ENCODE measurements at places on chromosomes 4 and X. TPM values are rescaled to one million over a fixed set of nuclear protein-coding genes. Genes with fewer than 3 reads are reported as not detected.

- H3K27ac ChIP-seq: peak overlapping the region; percentile 16
- no peaks in the 10 kb centered on the region for H3K36me3 ChIP-seq
- H3K4me1 ChIP-seq: peaks cover 56% of the 10 kb centered on the region
- no peaks in the 10 kb centered on the region for H3K27me3 ChIP-seq
- no peak overlapping the region for H3K4me3 ChIP-seq
- DNase-seq: no peak
Measured at GRCh38 chr4:158004101-158004500, 168.7 kb downstream of the GASK1B start.

- H3K4me3 ChIP-seq: no peak overlapping the region
- DNase-seq: no peak
- H3K27me3 ChIP-seq: no peaks in the 10 kb centered on the region
Measured at GRCh38 chrX:95628796-95629195, 1055.8 kb upstream of the DIAPH2 start.

DNA sequence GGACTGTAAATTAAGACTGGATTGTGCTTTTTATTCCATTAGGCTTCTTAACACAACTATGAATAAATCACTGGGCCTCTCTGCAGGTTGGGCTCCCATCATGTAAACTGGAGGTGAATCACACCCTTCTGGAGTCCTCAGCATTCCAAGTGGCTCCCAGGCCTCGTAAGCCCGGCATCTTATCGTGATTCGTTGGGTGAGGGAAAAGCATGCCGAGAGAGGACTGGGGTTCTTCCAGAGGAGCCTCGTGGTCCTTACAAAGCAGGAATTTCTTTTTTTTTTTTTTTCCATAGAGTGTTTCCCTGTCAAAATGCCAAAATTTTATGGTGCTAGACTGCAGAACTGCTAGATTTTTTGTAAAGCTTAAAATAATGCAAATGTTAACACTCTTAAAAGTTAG, 20.0 kb downstream of the CLDN22 start:
- H3K4me1 ChIP-seq: peaks cover 14% of the 10 kb centered on the region
- H3K27ac ChIP-seq: no peak overlapping the region
- H3K27me3 ChIP-seq: peaks cover 2% of the 10 kb centered on the region
- no peak for DNase-seq
- peaks cover 3% of the 10 kb centered on the region for H3K36me3 ChIP-seq

- DNase-seq: no peak
- no peak overlapping the region for H3K4me3 ChIP-seq
- H3K36me3 ChIP-seq: peaks cover 3% of the 10 kb centered on the region
- no peak overlapping the region for H3K27ac ChIP-seq
- peaks cover under 1% of the 10 kb centered on the region for H3K4me1 ChIP-seq
Measured at GRCh38 chr4:109735566-109736365, 5.9 kb upstream of the PLA2G12A start.

GRCh38 chr4:119110121-119110520, 25.5 kb upstream of the MYOZ2 start:
- peaks cover 13% of the 10 kb centered on the region for H3K4me1 ChIP-seq
- H3K27ac ChIP-seq: no peak overlapping the region
- DNase-seq: no peak
- no peaks in the 10 kb centered on the region for H3K27me3 ChIP-seq
- H3K4me3 ChIP-seq: no peak overlapping the region

- no peaks in the 10 kb centered on the region for H3K4me1 ChIP-seq
- no peak overlapping the region for H3K4me3 ChIP-seq
- H3K27ac ChIP-seq: no peak overlapping the region
- no peak for DNase-seq
Measured at GRCh38 chr4:155032521-155033229, 175.8 kb upstream of the NPY2R start.

DNA sequence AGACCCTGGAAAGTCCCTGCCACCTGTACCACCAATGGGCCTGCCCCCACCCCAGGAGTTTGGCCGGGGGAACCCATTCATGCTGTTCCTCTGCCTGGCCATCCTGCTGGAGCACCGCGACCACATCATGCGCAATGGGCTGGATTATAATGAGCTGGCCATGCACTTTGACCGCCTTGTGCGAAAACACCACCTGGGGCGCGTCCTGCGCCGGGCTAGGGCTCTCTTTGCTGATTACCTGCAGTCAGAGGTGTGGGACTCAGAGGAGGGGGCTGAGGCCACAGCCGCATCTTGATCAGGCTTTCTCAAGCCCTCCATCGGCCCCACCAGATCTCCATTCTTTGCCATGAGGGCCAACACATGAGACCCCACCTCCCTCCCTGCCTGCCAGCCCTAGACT, 13.6 kb upstream of the RBM3 start:
- no peak overlapping the region for H3K27ac ChIP-seq
- DNase-seq: no peak
- no peaks in the 10 kb centered on the region for H3K4me1 ChIP-seq
- H3K36me3 ChIP-seq: no peaks in the 10 kb centered on the region
- no peaks in the 10 kb centered on the region for H3K27me3 ChIP-seq

GRCh38 chr4:10180927-10181744, 64.5 kb upstream of the WDR1 start:
- H3K4me1 ChIP-seq: peaks cover 6% of the 10 kb centered on the region
- H3K27me3 ChIP-seq: no peaks in the 10 kb centered on the region
- no peak for DNase-seq
- no peaks in the 10 kb centered on the region for H3K36me3 ChIP-seq

DNA sequence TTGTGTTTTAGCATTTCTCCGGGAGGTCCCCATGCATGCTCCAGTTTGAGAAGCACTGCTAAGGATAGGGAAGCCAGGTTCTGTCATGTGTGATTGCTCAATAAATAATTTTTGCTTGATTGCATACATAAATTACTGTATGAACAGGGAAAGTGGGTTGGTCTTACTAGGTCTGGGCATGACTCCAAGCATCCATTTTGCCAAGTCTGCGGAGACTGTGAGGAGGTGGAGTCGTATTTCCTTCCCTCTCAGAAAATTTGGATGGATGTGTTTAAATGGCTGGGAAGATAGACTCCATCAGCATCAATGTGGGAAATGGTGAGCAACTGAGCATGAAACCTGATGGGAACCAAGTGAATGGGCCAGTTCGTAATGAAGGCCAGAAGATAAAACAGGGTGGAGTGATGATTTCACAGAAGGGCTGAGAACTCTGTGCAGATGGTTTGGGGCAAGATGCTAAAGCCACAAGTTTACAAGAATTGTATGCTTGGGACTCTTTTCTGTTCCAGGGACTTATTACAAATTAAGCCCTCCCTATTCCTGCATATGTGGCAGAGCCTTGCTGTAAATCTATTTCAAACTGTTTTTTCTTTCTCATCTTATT, 84.1 kb downstream of the NHS start:
- no peak overlapping the region for H3K4me3 ChIP-seq
- H3K36me3 ChIP-seq: no peaks in the 10 kb centered on the region
- DNase-seq: no peak
- peaks cover 9% of the 10 kb centered on the region for H3K4me1 ChIP-seq
- H3K27ac ChIP-seq: no peak overlapping the region

DNA sequence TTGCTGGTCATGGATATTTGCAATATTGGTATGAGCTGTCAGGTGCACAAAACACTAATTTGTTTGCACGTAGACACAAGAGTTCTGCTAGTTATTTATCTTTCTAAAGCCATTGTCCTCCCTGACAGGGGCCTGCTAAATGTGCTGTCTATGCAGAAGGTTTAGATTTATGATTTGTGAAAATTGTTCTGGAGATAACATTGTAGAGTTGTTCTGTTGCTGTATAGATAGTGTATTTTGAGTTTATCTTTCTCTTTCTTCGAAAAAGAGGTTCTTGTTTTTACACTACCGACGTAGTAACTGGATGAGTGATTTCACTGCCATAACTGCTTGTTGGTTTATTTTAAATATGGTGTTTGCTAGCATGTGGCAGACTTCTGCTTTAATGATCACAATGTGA, 28.5 kb upstream of the FGG start:
- H3K27me3 ChIP-seq: peaks cover 1% of the 10 kb centered on the region
- H3K36me3 ChIP-seq: no peaks in the 10 kb centered on the region
- H3K4me3 ChIP-seq: no peak overlapping the region
- H3K4me1 ChIP-seq: no peaks in the 10 kb centered on the region
- no peak overlapping the region for H3K27ac ChIP-seq
- no peak for DNase-seq

GRCh38 chr4:137647375-137647774, 115.1 kb upstream of the PCDH18 start:
- no peaks in the 10 kb centered on the region for H3K27me3 ChIP-seq
- no peaks in the 10 kb centered on the region for H3K4me1 ChIP-seq
- H3K27ac ChIP-seq: no peak overlapping the region
- DNase-seq: no peak
- H3K36me3 ChIP-seq: no peaks in the 10 kb centered on the region

GRCh38 chr4:48065587-48066052, 49.0 kb downstream of the NIPAL1 start:
- H3K27ac ChIP-seq: no peak overlapping the region
- DNase-seq: no peak
- H3K27me3 ChIP-seq: no peaks in the 10 kb centered on the region
- no peaks in the 10 kb centered on the region for H3K36me3 ChIP-seq
- no peak overlapping the region for H3K4me3 ChIP-seq

- H3K27ac ChIP-seq: no peak overlapping the region
- no peaks in the 10 kb centered on the region for H3K27me3 ChIP-seq
- peaks cover 40% of the 10 kb centered on the region for H3K36me3 ChIP-seq
- H3K4me1 ChIP-seq: no peaks in the 10 kb centered on the region
- no peak for DNase-seq
- no peak overlapping the region for H3K4me3 ChIP-seq
Measured at GRCh38 chrX:47456080-47456479, 26.9 kb downstream of the ZNF41 start.

DNA sequence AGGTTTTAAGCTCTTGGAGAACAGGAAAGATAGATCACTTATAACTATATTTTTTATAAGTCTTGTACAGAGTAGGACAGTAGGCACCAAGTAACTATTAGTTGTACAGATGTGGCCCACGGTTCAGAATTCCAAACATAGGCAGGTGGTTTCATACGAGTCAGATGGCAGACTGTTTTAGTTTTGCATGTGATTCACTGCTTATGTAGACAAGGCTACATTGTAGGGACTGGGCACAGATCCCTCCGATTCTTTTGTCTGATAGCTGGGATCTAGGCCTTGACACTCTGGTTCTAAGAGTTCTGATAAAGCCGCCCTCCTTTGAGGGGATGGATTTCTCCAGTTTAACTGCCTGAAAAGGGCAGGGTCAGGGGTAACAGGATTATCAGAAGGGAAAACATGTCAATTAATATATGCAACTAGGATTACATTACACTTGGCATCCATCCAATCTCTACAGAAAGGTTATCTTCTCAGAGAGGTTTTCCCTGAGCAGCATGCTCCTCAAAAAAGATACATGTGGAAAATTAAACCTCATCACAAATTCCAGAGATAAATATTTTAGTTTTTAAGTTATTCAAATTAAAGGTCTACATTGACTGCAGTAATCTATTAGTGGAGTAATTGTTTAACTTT, 87.8 kb downstream of the SPRY1 start:
- no peak overlapping the region for H3K4me3 ChIP-seq
- no peaks in the 10 kb centered on the region for H3K36me3 ChIP-seq
- H3K4me1 ChIP-seq: peaks cover 4% of the 10 kb centered on the region
- H3K27me3 ChIP-seq: no peaks in the 10 kb centered on the region
- H3K27ac ChIP-seq: no peak overlapping the region

GRCh38 chr4:40255393-40256281, 58.8 kb downstream of the RHOH start:
- H3K4me3 ChIP-seq: no peak overlapping the region
- no peaks in the 10 kb centered on the region for H3K27me3 ChIP-seq
- peaks cover 5% of the 10 kb centered on the region for H3K4me1 ChIP-seq

DNA sequence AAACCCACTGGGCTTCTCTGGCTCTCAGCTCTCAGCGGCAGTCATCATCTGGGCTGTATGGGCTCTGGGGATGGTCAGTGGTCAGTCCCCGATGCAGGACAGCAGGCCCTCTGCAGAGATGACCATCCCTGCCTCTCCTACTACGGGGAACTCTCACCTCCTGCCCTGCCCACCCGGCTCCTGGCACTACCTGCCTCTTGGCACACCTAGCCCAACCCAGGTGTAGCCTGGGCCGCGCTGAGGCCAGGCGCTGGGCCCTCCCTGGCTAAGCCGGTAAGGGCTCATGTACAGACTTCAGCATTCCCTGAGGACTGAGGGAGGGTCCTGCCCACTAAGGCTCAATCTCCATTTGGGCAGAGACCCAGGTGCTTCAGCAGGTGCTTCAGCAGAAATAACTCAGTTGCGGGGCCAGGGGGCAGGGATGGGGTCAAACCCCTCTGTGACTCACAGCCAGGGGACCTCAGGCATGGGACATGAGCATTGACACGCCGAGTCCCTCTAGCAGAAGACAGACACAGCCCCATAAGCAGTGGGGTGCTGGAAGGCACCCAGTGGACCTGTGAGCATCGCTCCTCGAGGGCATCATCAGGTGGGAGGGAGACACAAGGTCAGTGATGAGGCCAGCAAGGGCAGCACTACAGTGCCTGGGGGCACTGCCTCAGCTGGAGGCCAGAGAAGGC, 71.0 kb downstream of the ACOX3 start:
- H3K4me3 ChIP-seq: no peak overlapping the region
- no peaks in the 10 kb centered on the region for H3K4me1 ChIP-seq
- DNase-seq: no peak

DNA sequence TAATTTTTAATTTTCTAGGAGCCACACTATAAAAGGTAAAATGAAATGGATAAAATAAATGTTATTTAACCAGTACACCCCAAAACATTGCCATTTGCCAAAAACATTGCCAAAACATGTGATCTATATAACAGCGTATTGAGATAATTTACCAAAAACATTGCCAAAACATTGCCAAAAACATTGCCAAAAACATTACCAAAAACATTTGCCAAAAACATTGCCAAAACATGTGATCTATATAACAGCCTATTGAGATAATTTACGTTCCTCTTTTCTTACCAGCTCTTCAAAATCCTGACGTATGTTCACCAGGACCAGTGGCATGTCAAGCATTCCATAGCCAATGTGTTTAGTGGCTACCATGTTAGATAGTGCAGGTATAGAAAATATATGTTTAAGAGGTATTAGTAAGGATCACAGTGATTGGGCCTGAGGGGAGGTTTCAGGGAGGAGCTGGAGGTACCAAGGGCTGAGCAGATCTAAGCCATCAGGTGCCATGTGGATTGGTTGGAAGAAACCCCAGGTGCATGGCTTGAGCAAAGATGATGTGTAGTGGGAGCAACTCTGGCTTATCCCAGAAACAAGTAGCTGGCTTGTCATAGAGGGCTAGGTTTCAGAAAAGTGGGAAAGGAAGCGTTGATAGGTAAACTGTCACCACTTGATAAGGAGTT, 42.6 kb downstream of the RAPGEF2 start:
- peaks cover 52% of the 10 kb centered on the region for H3K4me1 ChIP-seq
- H3K4me3 ChIP-seq: no peak overlapping the region
- no peaks in the 10 kb centered on the region for H3K27me3 ChIP-seq
- H3K27ac ChIP-seq: peak overlapping the region; percentile 32
- H3K36me3 ChIP-seq: no peaks in the 10 kb centered on the region

Gene CCKAR
- total RNA-seq: not detected

Gene NEUROG2
- total RNA-seq: not detected

Gene ZFYVE28
- 0.44 TPM for total RNA-seq

Gene MAGT1
- total RNA-seq: 52.4 TPM

Gene GAGE12F
- not detected for total RNA-seq

Gene AFF2
- 9.3 TPM for total RNA-seq

Gene IGFBP7
- total RNA-seq: 7.6 TPM

Gene HOPX
- 4.2 TPM for total RNA-seq

All from endothelial cell (in vitro differentiated cells).